Omental fat pad (tissue), 4 donors: ENCODE measurements at places on chromosomes 16 and 17. TPM values are rescaled to one million over a fixed set of nuclear protein-coding genes. Genes with fewer than 3 reads are reported as not detected.

- no peak for DNase-seq
These were observed 6.8 kb downstream of the ZNF207 start for GRCh38 chr17:32356750-32357149.

The C17orf50 gene
- total RNA-seq, result not detected

DNA sequence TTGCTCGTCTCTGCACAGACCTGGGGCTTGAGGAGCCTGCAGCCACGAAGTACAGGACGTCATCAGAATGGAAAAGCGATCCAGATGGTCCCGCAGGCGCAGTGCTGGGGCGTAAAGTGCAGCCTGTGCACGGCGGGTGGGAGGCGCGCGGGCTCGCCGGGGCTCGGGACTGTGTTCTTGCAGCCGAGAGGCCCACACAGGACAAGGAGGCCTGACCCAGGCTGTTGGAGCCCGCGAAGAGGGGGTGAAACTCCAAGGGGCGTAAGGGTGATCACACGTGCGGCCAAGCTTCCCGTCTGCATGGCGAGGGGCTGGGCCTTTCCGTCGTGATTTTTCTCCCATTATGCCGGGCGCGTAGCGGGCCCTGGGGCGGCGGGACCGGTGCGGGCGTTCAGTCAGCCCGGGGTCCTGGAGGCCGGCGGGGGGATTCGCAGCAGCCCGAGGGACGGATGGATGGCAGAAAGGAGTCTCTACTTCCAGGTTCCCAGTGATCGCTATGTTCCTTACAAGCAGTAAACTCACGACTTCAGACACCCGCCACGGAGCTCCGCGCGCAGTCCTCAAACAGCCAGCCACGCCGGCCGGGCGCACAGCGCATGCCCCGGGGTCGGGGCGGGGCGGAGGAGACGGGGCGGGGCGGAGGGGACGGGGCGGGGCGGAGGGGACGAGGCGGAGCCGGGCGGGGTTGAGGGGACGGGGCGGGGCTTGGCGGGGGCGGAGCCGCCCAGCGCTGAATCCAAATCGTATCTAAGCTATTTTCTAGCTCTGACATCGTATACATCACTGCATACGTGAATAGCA is 141.0 kb upstream of the KCNJ18 start:
- DNase-seq, result peak; percentile 56

The SDK2 gene
- total RNA-seq, result 0.46 TPM

The SHCBP1 gene
- total RNA-seq, result 0.84 TPM

DNA sequence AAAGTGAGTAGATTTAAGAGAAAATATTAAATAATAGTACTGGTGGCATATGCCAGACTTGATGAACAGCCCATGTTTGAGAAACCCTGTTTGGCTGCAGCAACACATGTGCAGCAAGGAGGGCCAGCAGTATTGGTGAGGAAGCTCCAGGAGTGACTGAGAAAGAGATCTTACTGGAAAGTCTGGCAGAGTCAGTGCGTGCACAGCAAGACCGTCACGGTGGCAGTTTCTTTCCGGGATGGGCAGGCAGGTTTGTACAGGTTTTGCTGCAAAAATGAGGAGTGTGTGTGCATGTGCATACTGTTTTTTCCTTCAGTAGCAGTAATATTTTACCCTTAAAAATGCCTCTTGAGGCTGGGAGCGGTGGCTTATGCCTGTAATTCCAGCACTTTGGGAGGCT is 41.4 kb downstream of the KSR1 start:
- DNase-seq, result no peak

GRCh38 chr16:74563828-74564263 is 43.1 kb downstream of the GLG1 start:
- DNase-seq, result no peak

DNA sequence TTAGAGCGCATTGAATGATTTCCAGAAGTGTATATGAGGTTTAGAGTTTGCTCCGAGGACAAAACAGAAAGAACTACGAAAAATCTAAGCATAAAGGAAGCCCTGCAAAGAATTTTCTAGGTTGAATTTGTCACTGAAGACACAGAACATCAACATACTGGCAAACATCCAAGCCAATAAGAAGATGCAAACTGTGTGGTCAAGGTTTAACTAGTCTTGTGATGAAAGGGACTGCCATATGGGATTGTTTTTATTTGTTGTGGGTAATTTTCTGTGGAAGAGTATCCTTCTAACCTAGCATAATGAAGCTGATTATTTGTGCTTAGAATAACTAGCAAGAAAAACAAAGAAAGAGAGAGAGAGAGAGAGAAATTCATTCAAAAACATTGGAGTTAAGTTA is 492.0 kb upstream of the ERCC4 start:
- DNase-seq, result no peak
